ENCODE measurements at places on chromosomes 6 and 20.

GRCh38 chr6:109241199-109241598, 141.1 kb downstream of the CD164 start:
- DNase-seq, result no peak

DNA sequence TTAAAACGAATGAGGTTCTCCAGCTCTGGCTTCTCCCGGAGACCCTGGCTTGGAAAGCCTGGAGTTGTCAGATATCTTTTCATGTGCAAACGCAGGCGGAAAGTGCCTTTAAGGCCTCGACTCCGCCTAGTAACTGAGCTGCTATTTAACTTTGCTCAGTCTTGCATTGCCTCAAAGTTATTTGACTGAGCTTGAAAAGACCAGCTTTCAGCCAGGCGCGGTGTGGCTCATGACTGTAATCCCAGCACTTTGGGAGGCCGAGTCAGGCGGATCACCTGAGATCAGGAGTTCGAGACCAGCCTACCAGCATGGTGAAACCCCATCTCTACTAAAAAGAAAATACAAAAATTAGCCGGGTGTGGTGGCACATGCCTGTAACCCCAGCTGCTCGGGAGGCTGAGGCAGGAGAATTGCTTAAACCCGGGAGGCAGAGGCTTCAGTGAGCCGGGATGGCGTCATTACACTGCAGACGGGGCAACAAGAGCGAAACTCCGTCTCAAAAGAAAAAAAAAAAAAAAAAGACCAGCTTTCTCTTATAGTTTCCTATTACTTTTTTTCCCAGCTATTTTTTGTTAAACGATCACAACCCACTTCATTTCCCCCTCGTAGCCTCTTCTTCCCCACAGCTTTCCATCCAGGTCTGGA, 1.9 kb downstream of the GCNT2 start:
- DNase-seq, result no peak

DNA sequence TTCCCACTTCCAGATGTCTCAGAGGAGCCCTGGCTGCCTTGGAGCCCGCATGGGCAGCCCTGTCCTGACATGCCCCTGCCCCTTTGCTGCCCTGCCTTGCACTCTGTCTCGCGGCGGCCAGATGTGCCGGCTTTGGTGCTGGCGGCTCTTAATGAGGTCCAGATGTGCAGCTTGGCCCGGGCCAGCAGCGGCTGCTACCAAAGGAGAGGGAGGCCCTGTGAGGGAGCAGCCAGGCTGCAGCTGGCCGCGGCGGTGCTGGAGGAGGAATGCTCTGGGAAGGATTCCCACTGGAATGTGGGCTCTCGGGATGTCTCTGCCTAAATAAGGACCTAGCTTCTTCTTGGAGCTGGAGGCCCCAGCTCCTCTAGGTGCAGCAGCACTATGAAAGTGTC, 72.4 kb downstream of the FGD2 start:
- no peak for DNase-seq

GRCh38 chr6:36848658-36849441, 9.6 kb upstream of the CPNE5 start:
- DNase-seq, result no peak

- no peak for DNase-seq
Measured at GRCh38 chr6:152348116-152348515, 289.0 kb downstream of the SYNE1 start.

Measured in CD4-positive, alpha-beta memory T cell (primary cell).